Fibroblast of villous mesenchyme (primary cell): ENCODE measurements at places on chromosomes 1 and 21.
A peak's percentile ranks its signal among the peaks of the same experiment; 100 is the strongest.

GRCh38 chr1:98072047-98072446 lies 151.2 kb upstream of the DPYD start:
- DNase-seq: no peak

GRCh38 chr1:10687782-10688408 lies 108.6 kb downstream of the CASZ1 start:
- DNase-seq: peak; percentile 53

DNA sequence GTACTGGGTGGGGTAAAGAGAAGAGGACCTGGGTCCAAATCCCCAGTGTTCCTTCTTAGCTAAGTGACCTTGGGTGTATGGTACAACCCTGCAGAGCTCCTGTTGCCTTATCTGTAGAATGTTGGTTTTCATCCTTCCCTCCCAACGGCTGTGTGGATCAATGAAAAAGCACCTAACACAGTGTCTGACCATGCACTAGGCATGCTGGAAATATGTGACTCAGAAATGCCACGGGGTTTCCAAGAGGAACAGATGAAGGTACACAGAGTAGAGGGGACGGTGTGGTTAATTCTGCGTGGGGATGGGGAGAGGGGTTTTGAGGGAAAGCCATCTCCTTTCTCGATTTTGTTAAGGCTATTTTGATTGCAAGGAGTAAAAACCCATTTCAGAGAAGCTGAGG lies 8.6 kb downstream of the NIPAL3 start:
- DNase-seq: no peak

- no peak for DNase-seq
Measured at GRCh38 chr1:154741741-154742495, 128.2 kb downstream of the KCNN3 start.

GRCh38 chr1:23864801-23865542 lies 3.1 kb downstream of the FUCA1 start:
- no peak for DNase-seq

DNA sequence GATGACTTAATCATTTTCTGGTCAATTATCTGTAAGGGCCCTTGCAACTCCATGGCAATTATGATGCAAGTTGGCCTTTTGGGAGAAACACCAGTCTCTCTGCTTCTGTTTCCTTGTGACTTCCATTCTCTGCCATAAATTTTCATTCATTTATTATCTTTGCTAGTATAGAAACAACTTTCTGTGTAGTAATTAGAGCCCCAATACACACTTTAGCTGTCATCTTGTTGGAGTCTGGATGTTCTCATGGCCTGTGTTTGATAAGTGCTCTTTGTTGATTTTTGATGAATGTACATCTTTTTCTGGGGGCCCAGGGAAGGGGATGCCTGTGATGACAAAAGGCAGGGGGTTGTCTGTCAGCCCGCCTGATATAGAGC lies 22.4 kb downstream of the PROX1 start:
- no peak for DNase-seq
